EH (cell line): ENCODE measurements at places on chromosomes 3 and 15.
A peak's percentile ranks its signal among the peaks of the same experiment; 100 is the strongest.

DNA sequence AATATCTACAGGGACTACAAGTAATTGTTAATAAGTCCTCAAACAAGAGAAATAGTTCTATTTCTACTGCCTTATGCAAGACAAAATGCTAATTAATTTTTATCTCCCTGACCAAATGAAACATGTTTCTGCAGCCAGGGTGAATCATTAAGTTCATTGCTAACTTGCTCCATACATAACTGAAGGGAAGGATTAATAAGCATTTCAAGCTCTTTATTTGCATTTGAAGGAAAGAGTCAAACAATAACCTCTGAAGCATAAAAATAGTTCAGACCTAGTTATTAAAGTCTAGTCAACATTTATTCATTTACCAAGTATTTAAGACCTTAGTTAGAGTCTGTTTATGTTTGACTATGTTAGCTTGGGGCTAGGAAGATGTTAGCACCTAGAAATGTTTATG is 120.0 kb downstream of the ATP1B3 start:
- DNase-seq: peak; percentile 55

DNA sequence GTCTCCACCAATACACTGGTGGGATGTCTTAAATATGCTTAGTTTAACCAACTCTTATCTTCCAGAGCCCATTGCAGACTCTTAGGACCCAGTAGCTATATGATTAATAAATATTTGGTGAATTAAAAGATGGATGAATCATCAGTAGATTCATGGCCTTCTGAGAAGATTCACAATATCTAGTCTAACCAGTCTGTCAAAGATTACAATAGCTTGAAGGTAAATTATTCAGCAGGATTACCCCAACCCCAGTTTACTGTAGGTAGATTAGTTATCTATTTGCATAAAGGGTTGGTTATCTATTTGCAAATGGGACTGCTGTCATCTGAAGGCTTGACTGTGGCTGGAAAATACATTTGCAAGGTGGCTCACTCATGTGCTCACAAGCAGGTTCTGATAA is 239.4 kb upstream of the THRB start:
- DNase-seq: no peak

GRCh38 chr3:62445275-62445674 is 71.9 kb upstream of the FEZF2 start:
- peak; percentile 16 for DNase-seq

DNA sequence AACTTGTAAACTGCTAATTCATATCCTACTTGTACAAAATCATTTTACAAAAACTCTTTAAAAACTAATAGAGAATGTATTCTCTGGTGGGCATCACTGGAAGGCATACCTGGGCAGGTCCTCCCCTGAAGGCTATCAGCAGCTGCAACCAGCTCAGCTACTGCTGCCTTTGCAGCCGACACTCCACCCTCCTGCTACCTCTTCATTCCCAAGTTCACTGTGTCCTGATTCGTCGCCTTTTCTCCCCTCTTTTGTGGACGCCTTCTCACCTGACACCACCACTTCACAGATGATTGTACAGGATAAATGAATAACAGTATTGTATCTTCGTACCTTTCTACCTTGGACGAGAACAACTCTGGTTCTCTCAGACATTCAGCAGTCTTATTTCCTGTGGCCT is 28.9 kb downstream of the B4GALT4 start:
- DNase-seq: no peak

- no peak for DNase-seq
Observed at GRCh38 chr3:59899061-59899460, 849.2 kb upstream of the CFAP20DC start.

GRCh38 chr3:146715170-146715569 is 110.0 kb upstream of the PLSCR5 start:
- DNase-seq: peak; percentile 45

GRCh38 chr3:14434126-14434497 is 31.7 kb downstream of the SLC6A6 start:
- peak; percentile 69 for DNase-seq

- no peak for DNase-seq
Observed at GRCh38 chr3:183576487-183577107, 21.1 kb upstream of the KLHL6 start.

- peak; percentile 66 for DNase-seq
Observed at GRCh38 chr3:56323986-56324420, 144.3 kb downstream of the ERC2 start.

- DNase-seq: no peak
Observed at GRCh38 chr3:123296836-123297626, 95.3 kb downstream of the SEC22A start.

- DNase-seq: no peak
Observed at GRCh38 chr15:82544431-82544830, 4.2 kb upstream of the RPS17 start.

DNA sequence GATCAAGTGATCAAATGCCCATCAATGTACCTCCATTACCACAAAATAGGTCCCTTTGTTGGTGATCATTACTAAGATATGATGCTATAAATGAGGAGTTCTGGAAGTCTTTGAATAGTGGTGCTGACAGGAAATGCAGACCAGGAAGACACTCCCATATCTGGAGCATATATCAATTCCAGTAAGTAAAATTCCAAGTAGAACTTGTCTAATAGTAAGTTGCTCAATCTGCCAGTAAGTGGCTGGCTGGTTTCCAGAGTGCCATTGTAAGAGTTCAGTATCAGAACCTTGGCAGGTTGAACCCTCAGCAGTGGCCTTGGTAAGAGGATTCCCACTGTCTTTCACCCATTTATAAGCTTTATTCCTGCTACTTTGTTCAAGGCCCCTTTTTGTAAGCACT is 379.9 kb upstream of the RBMS3 start:
- DNase-seq: peak; percentile 9

DNA sequence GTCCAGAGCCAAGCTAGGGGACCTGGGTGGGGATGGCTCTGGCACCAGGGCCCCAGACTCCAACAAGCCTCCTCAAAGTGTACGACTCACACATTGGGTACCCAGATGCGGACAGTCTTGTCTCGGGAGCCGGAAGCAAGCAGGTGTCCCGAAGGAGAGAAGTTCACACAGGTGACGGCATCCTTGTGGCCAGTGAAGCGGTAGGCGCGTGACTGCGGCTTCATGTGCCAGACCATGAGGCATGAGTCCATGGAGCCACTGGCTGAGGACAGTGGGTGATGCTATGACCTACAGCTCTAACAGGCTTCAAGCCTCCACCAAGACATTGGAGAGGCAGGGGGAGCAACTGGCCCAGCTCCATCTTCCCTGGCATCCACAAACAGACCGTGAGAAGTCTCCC is 4.5 kb downstream of the POC1A start:
- DNase-seq: no peak

- peak; percentile 33 for DNase-seq
Observed at GRCh38 chr3:17469520-17469919, 272.9 kb downstream of the TBC1D5 start.

GRCh38 chr3:194622621-194623340 is 10.4 kb downstream of the TMEM44 start:
- no peak for DNase-seq

DNA sequence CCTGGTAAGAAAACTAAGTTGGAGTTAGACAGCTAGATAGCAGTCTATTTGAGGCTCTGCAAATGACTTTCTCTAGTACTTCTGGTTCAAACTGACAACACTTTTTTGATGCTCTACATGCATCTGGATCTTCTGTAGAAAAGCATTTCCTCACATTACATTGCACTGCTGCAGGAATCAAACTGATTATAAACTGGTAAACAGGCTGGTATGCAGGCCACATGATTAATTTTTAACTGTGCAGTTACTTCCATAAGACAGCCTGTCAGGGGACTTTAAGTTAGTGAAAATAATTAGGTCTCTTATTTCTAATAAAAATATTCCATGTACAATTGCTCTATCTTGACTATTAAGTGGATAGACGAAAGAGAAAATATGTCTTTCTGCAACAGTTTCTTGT is 550.0 kb upstream of the ALCAM start:
- DNase-seq: no peak

DNA sequence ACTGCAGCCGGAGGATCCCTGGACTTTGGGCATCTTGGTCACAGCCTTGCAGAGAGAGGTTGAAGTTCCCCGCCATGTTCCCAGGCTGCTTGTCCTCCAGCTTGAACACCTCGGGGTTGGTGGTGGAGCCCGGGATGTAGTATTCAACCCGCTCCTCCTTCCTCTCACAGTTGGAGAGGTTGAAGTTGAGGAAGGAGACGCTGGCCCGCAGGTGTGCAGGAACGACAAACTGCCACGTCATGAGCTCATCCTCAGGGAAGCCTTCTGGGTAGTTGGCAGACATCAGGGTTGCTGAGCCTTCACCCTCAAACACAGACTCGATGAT is 35.7 kb downstream of the CDCP1 start:
- no peak for DNase-seq

- no peak for DNase-seq
Observed at GRCh38 chr15:58793862-58794261, 22.8 kb downstream of the MINDY2 start.

DNA sequence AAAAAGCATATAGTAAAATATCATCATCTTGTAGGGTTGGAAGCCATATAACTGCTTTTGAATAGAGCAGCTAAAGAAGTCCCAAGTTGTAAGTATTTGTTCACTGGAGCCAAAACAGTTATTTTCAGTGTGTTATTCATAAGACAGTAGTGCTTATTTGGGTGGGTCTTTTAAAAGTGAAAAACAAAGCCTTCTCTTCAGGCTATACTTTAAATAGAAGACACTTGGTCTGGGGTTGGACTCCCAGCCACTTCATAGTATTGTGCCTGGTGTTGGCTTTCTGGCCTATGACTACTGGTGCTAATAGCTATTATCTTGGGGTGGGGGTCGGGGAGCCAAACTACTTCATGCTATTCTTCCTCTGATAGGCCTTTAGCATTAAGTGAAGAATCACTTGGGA is 135.2 kb downstream of the SLC25A26 start:
- DNase-seq: no peak

DNA sequence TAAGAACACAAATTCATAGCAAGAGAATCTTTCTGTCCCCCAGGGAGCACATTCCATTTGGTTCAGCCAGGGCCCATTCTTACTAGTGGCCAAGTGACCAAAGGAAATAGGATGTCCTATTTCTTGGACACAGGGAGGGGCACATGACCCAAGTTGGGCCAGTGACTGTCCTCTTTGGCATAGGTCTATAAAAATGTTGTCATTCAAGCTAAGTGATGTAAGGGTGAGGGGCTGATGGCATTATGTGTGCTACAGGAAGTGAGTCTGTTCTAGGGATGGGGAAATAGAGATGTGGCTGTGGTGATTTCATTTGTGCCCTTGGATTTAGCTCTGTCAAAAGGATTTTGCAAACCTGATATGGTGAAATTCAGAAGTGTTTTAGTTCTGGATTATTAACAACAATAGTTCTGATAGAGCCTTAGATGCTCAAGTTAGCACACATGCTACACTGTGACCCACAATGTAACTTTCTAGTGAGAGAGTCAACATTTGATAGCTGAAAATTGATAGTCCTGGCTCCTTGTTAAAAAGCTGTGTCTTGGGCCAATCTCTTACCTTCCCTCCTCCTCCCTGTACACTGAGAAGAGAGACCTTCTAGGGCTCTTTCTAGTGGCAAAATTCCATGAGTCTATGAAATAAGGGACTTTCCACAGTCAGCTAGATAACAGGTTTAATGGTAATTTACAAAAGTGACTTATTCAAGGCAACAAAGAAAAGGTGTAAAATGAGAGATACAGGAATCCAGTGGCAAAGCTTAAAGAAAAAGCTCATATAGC is 117.2 kb downstream of the THRB start:
- no peak for DNase-seq

- DNase-seq: no peak
Observed at GRCh38 chr15:68684476-68684875, 105.7 kb downstream of the CORO2B start.

DNA sequence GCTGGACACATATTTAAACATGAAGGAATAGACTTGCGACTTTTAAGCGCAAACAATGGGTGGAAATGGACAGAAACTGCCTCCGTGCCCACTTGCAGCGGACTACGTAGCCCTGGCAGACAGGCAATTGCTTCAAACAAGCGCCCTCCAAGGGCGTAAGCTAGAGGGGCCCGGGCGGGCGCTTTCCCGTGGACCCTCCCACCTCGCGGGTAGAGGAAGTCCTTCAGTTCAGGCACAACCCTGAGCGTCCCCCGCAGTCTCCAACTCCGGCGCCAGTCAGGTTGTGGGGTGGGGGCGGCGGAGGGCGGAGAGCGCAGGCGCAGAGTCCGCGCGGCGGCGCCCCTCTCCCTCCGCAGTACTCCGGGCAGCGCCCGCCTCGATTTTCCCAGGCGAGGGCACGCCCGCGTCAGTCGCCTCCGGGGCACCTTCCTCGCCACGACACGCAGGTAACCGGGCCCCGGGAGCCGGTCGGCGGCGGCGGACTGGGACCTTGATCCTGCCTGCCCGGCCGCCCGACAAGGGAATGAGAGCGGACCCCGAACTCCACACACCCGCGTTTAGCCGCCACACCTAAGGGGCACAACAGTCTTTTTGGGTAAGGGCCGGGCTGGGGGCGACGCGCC is at the start of gene SLC35G2:
SLC35G2 (plus strand) TSS at position 358 of the 623 bp plus-strand sequence. CDS start 35,335 bp downstream, outside the sequence.
- peak; percentile 57 for DNase-seq

- DNase-seq: no peak
Observed at GRCh38 chr3:10505791-10506585, 602 bp upstream of the ATP2B2 start.

GRCh38 chr3:61684386-61684785 is 123.0 kb downstream of the PTPRG start:
- DNase-seq: no peak

GRCh38 chr3:170511371-170511770 is 74.5 kb downstream of the SLC7A14 start:
- no peak for DNase-seq

DNA sequence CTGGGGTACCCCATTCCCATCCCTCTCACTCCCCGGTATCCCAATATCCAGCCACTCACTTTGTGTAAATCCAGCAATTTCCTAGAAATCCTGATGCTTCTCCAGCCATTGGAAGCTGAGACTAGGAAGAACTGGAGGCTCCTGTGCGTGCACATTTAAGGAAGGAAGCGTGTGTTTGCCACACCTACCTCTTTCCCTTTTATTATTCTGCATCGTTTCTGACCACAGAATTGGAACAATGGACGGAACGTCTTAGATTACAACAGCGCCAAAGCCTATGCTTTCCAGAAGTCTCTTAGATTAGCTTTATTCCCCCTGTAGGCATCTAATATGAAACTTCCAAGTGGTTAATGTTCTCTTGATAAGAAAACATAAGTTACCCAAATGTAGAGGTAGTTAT is 234.8 kb upstream of the TRIM42 start:
- DNase-seq: no peak

DNA sequence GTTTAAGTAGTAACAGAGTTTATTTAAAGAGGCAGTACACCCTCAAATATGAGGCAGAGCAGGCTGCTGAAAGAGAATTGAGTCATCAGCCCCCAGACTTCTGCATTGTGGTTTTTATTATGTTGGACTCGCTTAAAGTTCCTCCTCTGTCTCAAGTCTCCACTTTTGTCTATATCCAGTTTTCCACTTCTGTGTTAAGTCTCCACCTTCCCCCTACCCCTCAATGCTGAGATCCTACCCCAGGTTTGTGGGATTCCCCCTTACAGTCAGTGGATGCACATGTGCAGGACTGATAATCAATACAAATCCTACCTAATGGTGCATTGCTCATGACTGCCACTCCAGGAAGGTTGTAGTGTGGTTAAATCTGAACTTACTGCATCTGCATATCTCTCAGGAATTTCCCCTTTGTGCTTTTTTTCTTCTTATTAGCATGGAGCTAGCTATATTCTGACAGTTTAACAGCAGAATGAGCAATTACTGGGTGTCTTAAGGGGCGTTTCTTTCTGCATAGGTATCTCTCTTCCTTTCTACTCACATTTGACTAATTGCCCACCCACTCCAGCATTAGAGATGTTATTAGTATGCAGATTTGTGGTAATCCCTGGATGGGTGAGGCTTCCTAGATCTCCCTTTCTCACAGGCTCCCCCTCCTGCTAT is 11.9 kb upstream of the CD200R1L start:
- no peak for DNase-seq

GRCh38 chr3:182606905-182607504 is 186.3 kb upstream of the ATP11B start:
- DNase-seq: no peak
